ENCODE measurements at places on chromosomes 6 and 20.
A peak's percentile ranks its signal among the peaks of the same experiment; 100 is the strongest.

DNA sequence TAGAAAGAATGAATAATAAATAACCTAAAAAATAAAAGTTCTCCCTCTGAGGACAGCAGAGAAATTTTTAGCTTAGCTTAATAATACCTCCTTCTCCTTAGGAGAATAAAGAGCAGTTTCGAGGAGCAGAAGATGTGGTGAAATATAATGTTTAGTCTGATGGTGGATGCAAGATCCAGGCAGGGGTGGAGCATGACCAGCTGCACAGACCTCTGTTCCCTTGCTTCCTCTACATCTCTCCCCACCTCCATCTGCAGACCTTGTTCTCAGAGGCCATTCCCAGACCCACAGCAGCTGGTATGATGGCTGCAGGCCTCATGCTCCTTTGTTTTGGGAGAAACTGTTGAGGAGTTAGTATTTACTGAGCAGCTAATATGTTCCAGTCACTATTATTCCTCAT lies 1.5 kb downstream of the BTN3A2 start:
- DNase-seq = no peak

DNA sequence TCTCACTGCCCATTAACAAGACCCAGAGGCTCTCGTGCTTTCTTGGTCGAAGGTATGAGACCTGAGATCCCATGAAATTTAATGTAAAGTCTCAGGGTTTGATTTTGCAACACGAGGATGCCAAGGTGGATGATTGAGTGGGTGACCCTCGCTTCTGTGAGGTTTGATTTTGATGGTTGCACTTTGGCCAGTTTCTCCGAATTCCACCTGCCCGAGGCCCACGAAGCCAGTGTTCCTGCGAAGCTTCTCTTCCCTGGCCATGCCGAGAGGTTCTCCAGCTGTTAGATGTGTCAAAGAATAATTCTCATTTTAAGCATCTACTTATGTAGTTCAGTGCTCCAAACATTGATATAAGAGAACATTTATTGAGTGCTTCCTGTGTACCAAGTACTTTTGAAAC lies at the start of gene KIF25:
TSS of gene KIF25 (plus strand) at position 30 of the 400 bp plus-strand sequence. CDS start 31,915 bp downstream, outside the sequence.
- DNase-seq = no peak

GRCh38 chr6:90500458-90500857 lies 86.4 kb downstream of the MAP3K7 start:
- DNase-seq = no peak

DNA sequence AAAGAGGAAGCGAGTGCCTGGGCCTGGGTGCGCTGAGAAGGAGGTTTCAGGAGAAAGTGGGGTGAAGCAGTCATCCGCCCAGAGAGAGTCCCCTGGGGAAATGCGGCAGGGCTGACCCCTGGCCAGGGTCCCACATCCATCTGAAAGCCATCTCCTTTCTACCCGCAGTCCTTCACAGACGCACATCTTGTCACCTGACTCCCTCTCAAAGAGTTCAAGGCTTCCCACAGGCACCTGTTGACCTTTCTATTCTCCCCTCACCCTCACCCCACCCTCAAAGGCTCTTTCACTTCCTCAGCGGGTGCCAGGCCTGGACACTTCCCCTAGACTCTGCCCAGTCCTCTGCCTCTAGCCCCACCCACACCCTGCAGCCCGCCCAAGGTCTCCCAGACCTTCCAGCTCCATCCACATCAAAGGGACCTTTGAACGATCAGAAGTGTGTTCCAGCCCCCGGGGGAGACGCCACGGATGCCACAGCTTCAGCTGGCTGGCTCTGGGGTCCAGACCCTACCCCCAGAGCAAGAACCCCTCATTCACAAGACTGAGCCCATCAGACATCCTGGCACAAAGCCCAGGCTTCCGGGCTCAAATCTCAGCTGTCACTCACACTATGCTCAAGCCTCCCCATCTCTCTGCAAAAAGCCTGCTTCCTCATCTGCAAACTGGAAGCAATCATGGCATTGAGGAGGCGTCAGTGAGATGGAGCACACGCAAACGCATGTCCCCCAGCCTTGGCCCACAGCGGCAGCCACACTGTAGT lies 2.1 kb downstream of the CTSZ start:
- no peak for DNase-seq

DNA sequence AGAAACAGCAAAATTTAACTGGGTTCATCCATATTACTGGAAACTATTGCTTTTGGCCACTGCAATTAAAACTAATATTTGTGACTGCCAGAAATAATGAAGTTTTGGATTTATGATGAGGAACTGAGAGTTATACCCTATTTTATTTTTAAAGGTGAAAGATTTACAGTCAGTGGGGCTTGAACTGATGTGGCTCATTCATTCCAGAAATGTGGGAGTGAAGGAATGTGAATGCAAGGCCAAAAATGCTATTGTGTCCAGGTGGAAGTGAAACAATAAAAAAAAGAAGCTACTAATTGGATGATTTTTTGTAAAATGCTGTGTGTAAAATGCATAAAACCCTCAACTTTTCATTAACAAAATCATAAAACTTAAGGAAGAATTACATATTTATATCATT lies 491.9 kb downstream of the COL12A1 start:
- DNase-seq = no peak

DNA sequence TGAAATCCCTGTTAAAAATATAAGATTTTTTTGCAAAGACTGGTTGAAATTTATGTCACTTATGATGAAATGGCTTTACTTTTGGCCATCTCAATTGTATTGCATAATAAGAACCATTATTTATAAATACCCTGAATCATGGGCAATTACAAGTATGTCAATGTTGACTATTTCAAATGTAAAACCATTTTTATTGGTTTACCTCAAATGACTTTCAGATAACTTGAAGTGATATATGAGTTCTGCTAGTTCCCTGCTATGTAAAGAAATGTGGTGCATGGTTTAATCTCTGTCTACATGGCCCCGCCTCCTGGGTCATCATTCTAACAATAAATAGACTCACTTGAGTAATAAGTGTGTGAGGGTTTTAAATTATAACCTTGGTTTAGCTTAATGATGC lies 275.6 kb upstream of the PREP start:
- peak; percentile 37 for DNase-seq

- no peak for DNase-seq
These were observed 89.1 kb upstream of the THBS2 start for GRCh38 chr6:169342710-169343109.

DNA sequence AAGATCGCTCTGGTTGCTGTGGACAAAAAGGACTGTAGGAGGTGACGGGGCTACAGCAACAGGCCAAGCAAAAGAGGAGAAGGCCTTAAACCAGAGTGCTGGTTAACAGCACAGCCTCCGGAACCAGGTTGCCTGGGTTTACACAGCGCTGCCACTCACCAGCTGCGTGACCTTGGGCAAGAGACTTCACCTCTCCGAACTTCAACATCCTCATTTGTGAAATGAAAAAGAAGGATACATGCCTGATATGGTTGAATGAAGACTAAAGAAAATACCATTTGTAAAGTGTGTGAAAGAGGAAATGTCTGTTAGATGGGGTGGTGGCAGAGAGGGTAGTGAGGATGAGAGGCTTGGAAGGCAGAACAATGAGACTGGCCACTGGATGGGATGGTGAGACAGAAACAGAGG lies 44.9 kb downstream of the PREX1 start:
- no peak for DNase-seq

DNA sequence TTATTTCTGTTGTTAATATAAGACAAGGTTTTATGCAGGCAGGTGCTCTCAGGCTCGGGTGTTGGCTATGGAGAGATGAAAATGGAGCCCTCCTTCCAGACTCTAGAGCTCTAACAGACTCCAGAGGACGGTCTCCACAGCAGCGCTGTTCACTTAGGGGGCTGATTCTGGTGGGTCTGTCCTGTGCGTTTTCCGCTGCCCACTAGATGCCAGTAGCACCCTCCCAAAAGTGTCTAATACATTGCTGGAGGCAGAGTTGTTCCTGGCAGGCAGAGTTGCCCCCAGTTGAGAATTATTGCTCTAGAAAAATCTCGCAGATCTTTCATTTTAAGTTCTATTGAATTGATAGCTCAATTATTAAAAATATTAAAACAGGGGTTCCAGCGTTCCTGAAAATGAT lies 109.9 kb downstream of the MAP3K4 start:
- no peak for DNase-seq

DNA sequence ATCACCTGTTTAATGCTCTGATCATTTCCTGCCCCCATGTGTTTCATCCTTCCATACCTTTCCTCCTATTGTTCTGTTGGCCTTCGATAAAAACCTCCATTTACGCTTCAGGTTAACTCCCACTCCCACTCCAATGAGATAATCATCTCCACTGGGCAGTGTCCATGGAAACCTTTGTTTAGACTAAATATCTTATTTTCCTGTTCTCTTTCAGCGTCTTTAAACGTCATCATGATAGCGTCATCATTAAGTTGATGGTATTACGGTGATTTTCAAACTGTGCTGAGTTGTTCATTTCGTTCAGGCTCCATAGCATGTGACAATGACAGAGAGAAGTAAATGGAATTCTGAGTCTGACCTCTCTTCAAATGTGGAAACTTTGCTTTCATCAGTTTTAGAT lies 970.5 kb upstream of the SLC35B3 start:
- DNase-seq = no peak

GRCh38 chr20:35344354-35344837 lies 52.2 kb upstream of the FAM83C start:
- peak; percentile 71 for DNase-seq

DNA sequence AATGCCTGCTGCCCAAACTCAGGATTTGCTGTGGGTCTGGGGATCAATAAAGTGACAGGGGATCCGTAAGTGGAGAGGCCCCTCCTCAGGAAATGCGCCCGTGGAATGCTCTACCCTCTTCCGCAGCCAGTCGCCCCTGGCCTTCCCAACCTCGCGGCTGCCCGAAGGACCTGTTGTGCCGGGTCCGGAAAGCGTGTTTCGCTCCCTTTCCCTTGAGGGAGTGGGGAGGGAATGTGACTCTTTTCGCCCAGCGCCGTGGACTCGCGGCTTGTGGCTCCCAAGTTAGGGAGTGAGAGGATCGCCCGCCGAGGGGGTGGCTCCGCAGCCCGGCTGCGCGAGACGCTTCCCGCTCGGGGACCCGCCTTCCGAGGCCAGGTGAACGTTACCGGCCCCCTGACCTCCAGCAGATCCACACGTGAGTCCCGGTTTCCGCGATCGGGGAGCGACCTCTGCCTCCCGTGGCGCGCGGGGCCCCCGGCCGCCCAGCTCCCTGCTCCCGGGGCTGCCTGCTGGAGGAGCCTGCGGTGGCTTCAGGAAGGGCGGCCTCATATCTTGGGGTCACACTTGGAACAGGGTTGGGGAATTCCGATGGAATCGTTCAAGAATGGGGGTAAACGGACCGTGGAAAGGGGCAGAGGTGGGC lies 666 bp downstream of the TPD52L1 start:
- peak; percentile 40 for DNase-seq

GRCh38 chr20:19841740-19842139 lies 83.7 kb downstream of the RIN2 start:
- DNase-seq = no peak

GRCh38 chr6:159557031-159557430 lies 136.0 kb downstream of the SOD2 start:
- DNase-seq = no peak
